ENCODE measurements at places on chromosomes 7 and 10.

DNA sequence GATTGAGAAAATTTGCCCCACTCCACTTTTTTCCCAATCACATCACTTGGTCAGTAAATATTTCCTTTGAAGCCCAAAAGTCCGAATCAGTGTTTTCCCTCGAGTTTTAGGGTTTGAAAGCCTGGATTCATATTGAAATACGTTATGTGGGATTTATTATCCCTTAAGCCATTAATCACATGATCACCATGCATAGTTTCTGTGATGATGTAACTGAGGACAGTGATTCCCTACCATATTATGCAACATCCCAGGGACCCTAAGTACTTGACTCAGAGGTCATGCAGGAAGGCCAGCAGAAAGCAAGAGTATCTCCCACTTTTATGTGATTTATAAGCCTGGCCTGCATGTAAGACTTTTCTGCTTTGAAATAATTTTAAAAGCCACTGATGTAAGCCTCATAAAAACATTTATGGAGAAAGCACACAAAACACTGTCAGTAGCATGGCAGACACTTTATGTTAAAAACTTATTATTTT is 630.6 kb upstream of the ZWINT start:
- no peak for DNase-seq

GRCh38 chr7:142130267-142130666 is 18.7 kb downstream of the MGAM2 start:
- no peak for DNase-seq

- no peak for DNase-seq
Observed at GRCh38 chr7:25675789-25676474, 447.6 kb upstream of the NPVF start.

DNA sequence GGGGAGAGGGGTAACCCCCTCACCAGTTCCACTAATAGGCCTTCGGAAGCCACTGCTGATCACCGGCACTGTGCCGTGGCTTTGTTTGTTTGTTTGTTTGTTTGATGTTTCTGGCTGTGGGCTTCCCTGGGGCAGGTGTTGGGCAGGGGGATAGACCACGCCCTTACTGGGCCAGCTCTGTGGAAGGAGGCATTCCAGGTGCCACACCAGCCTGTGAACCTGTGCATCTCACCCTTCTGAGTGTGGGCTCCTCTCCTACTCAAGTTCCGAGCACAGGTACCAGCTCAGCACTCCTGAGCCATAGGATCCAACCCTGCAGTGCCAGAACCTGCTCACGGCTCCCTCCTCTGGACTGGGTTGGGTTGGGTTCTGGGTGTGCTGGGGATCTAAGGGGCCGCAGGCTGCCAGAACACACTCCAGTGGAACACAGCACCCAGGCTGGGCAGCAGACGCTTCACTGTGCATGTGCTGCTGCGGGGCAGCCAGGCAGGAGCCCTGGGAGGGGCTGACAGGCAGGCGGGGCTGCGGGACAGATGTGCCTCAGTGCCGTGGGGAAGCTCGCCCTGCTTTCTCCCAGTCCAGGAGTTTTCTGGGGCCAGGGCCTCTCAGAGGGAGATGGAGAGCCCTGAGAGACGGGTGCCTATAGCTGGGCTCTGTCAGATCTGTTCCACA is 1053.9 kb downstream of the CNTNAP2 start:
- no peak for DNase-seq

DNA sequence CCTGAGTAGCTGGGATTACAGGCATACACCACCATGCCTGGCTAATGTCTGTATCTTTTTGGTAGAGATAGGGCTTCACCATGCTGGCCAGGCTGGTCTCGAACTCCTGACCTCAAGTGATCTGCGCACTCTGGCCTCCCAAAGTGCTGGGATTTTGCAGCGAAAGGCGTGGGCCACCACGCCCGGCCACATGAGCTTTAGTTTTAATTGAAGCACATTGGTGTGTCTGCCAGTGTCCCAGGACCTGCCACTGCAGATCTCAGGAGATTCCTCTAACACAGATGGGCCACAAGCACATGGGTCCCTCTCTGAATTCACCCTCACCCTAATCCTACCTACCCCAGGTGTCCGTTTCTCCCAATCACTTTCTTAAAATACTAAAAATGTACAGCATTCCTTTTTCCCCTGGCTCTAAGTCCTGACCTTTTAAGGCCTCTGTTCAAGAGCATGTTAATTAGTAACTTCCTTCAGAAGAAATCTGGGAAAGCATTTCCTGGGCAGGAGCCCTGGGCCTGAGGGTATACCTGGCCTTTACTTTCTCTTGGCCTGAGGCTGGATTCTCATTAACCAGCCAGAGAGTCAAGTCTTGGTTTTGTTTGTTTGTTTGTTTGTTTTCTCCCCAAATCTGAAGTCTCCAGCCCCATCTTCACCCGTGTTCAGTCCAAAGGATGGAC is 82.6 kb downstream of the PRPF18 start:
- no peak for DNase-seq

- DNase-seq, result no peak
Observed at GRCh38 chr7:28989211-28989980, 31.3 kb upstream of the TRIL start.

All from RPMI8226 (cell line).